Prostate gland (tissue), 2 donors: ENCODE measurements at places on chromosomes 7 and 10.

DNA sequence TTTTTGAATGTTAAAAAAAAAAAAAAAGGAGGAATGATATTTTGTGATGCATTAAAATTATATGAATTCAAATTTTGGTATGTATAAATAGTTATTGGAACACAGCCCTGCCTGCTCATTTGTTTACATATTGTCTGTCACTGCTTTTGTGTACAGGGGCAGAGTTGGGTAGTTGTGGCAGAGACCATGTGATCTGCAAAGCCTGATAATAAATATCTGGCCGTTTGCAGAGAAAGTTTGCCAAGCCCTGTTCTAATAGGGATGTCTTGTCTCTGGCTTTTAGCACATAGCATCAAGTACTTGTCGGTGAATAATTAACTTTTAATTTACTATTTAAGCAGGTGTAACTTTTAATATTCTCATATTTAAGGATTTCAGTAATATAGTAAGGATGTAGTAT is 19.8 kb downstream of the TSPAN13 start:
- DNase-seq: no peak

- DNase-seq: no peak
Measured at GRCh38 chr7:22884911-22885788, 62.5 kb upstream of the TOMM7 start.

- no peak for DNase-seq
Measured at GRCh38 chr10:110524859-110525232, 27.1 kb downstream of the DUSP5 start.

GRCh38 chr10:61834519-61834918 is 67.0 kb upstream of the ARID5B start:
- DNase-seq: no peak

DNA sequence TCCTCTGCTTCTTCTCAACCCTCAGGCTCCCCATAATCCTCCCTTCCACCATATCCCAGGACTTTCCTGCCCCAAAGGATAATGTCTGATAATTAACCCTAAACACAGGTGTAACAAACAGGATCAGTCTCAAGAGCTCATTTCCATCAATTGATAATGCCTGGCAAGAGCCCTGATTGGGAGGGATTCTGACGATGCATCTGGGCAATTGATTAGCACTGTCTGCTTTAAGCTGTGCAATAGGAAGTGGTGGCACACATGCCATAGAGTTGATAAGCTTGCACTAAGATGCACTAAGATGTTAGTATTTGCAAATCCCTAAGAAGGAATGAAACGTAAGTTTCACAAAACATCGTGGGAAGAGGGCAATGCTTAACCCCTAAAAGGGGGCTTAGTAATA is 27.4 kb upstream of the EGR2 start:
- no peak for DNase-seq
